T-helper 17 cell (primary cell): ENCODE measurements at places on chromosomes 4 and X. TPM values are rescaled to one million over a fixed set of nuclear protein-coding genes. Genes with fewer than 3 reads are reported as not detected.

XK gene
- 0.32 TPM for total RNA-seq

SHISA3 gene
- not detected for total RNA-seq

SLIT2 gene
- total RNA-seq: not detected

TIMM17B gene
- total RNA-seq: 33.6 TPM

PRICKLE3 gene
- total RNA-seq: 7.5 TPM

TCEAL5 gene
- total RNA-seq: not detected

CCDC110 gene
- total RNA-seq: not detected

GPC3 gene
- 0.39 TPM for total RNA-seq

SMARCA1 gene
- 0.07 TPM for total RNA-seq

ETDA gene
- total RNA-seq: not detected

STEEP1 gene
- total RNA-seq: 21.3 TPM

ASB11 gene
- total RNA-seq: not detected

PAGE4 gene
- not detected for total RNA-seq

TLR2 gene
- total RNA-seq: 9.2 TPM

PDGFRA gene
- total RNA-seq: 0.63 TPM

DMD gene
- 0.32 TPM for total RNA-seq

ZCCHC4 gene
- total RNA-seq: 11.4 TPM

TBC1D9 gene
- 0.76 TPM for total RNA-seq

FGFBP1 gene
- total RNA-seq: not detected

ASB12 gene
- not detected for total RNA-seq

FGB gene
- total RNA-seq: not detected

TMEM31 gene
- total RNA-seq: not detected

RAI2 gene
- total RNA-seq: 0.72 TPM

ARSH gene
- total RNA-seq: not detected

MBTPS2 gene
- 4.1 TPM for total RNA-seq

PWWP3B gene
- not detected for total RNA-seq

UGT2A3 gene
- total RNA-seq: not detected
